ENCODE measurements at places on chromosomes 4 and X. TPM values are rescaled to one million over a fixed set of nuclear protein-coding genes. Genes with fewer than 3 reads are reported as not detected.

The GPRASP3 gene
- total RNA-seq: 12.0 TPM

The ARHGAP6 gene
- 1.1 TPM for total RNA-seq

The HSD17B13 gene
- total RNA-seq: 0.13 TPM

The TEX13C gene
- not detected for total RNA-seq

The SPANXN4 gene
- total RNA-seq: not detected

The RAI2 gene
- total RNA-seq: 0.80 TPM

The VSIG4 gene
- not detected for total RNA-seq

The FGD1 gene
- 8.3 TPM for total RNA-seq

The RRAGB gene
- total RNA-seq: 17.6 TPM

The GC gene
- total RNA-seq: not detected

The ADAD1 gene
- total RNA-seq: not detected

The ZNF732 gene
- 1.6 TPM for total RNA-seq

The ZFP92 gene
- total RNA-seq: 1.5 TPM

The SSX2B gene
- total RNA-seq: not detected

The CT47A1 gene
- not detected for total RNA-seq

The MEPE gene
- total RNA-seq: not detected

The STK32B gene
- 21.3 TPM for total RNA-seq

The POF1B gene
- total RNA-seq: 0.43 TPM

The SOWAHB gene
- total RNA-seq: not detected

The NDP gene
- total RNA-seq: 1.2 TPM

The DMP1 gene
- not detected for total RNA-seq

The FAM114A1 gene
- 162 TPM for total RNA-seq

The RHOXF2B gene
- not detected for total RNA-seq

The PNCK gene
- total RNA-seq: not detected

The SPANXN3 gene
- total RNA-seq: not detected

The HS6ST2 gene
- not detected for total RNA-seq

The IGSF1 gene
- total RNA-seq: not detected

The DCLK2 gene
- 3.9 TPM for total RNA-seq

The PGAM4 gene
- not detected for total RNA-seq

The TGIF2LX gene
- total RNA-seq: not detected

The DTHD1 gene
- total RNA-seq: not detected

The TRIM61 gene
- total RNA-seq: not detected

The LGI2 gene
- total RNA-seq: under 0.01 TPM

The NPY5R gene
- not detected for total RNA-seq

Measured in thoracic aorta endothelial cell (primary cell).